Activated naive CD8-positive, alpha-beta T cell treated with anti-CD3 and anti-CD28 coated beads, Interleukin-2, amount 10 ng/mL, durations not matched to agents 7 days and 5 days (primary cell): ENCODE measurements at places on chromosomes 7 and 10.

DNA sequence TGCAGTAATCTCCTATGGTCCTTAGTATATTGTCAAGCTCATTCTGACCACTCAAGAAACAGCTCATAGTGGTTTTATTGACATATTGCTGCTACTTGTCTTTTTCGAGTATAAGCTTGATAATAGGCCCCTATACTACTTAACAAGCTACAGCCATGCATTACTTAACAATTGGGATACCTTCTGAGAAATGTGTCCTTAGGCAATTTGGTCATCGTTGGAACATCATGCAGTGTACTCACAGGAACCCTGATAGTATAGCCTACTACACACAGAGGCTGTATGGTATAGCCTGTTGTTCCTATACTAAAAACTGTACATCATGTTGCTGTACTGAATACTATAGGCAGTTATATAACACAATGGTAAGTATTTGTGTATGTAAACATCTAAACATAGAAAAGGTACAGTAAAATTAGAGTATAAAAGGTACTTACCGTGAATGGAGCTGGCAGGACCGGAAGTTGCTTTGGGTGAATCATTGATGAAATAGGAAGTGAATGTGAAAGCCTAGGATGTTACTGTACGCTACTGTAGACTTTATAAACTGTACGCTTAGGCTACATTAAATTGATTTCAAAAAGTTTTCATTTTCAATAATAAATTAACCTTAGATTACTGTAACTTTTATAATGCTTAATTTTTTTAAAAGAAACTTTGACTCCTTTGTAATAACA lies 160.9 kb downstream of the LRRC4 start:
- DNase-seq: no peak

DNA sequence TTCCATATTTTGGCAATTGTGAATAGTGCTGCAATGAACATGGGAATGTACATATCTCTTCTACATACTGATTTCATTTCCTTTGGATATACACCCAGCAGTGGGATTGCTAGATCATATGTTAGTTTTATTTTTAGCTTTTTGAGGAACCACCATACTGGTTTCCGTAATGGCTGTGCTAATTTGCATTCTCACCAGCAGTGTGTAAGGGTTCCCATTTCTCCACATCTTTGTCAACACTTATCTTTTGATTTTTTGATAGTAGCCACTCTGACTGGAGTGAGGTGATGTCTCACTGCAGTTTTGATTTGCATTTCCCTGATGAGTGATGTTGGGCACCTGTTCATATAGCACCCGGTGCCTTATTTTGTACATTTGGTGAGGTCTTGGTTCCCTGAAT lies 519.6 kb downstream of the REEP3 start:
- no peak for DNase-seq

DNA sequence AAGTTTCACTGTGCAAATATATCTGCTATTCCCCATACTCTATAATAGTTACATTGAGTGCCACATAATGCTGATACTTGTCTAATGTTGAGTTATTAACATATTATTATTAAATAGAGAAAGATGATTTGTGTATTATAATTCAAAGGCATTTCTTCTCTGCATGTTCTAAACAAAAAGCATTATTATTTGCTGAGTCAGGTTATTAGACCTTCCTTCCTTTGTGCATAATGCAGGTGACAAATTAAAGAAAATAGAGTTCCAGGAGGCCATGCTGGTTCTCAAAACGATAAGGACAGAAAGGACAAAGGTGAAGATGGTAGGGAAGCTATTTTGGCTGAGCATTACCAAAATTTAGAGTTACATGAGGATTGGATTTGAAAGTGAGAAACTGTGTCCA lies 85.4 kb upstream of the CYP2C9 start:
- no peak for DNase-seq

- DNase-seq: no peak
These were observed 2.0 kb downstream of the BCL7B start for GRCh38 chr7:73555411-73555982.

GRCh38 chr10:87829986-87830729 lies 12.1 kb upstream of the ATAD1 start:
- no peak for DNase-seq
